SHP77 treated with DMSO at 0.1 percent for 48 hours (cell line): ENCODE measurements at places on chromosomes 13 and 19.

GRCh38 chr19:45446295-45446694 is 21.5 kb upstream of the FOSB start:
- DNase-seq = peak; percentile 2

DNA sequence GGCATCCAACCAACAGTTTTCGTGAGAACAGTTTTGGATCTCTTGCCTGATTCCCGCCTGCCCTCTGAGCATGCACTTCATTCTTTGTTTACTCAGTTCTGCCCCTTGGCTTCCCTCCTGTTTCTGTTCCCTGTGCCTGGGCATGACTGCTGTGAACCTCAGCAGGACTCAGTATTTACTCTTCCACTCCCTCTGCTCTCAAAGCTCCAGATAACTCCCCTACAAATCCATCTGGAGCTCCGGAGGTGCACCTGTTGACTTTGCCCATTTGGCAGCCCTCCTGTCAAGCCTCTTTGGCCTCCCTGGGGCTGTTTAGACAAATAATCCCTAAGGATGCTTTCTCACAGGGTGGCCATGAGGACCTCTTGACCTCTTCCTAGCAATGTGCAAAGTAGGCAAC is 34.2 kb upstream of the ARGLU1 start:
- peak; percentile 38 for DNase-seq

DNA sequence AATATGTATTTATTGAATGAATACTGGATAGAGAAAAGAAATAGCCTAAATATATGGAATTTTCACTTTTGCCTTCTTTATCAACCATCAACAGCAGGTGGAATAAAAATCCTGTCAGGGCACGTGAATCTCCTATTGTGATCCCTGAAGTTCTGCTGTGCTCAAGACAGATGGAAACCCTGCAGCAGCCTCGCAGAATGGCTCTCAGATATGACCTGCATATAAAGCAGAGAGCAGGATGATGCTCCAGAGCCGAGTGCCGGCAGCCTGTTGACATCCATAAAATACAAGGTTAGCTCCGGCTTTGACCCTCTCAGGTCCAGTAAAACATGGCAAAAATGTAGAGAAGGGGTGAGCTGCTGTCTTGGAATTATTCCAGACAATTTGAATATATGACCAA is 659.3 kb downstream of the DIAPH3 start:
- no peak for DNase-seq

DNA sequence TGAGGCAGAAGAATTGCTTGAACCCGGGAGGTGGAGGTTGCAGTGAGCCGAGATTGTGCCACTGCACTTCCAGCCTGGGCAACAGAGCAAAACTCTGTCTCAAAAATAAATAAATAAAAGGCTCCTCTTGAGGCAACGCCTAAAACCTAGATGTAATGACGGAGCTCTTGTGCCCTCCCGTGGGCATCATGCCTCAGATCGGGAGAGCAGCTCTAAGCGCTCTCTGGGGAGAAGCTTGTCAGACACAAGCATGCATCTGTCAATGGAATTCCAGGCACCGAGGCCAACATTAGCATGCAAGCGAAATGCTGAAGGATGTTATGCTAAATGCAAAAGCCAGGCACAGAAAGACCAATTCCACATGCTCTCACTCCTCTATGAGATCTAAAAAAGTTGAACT is 45.6 kb upstream of the MRI1 start:
- DNase-seq = peak; percentile 77

DNA sequence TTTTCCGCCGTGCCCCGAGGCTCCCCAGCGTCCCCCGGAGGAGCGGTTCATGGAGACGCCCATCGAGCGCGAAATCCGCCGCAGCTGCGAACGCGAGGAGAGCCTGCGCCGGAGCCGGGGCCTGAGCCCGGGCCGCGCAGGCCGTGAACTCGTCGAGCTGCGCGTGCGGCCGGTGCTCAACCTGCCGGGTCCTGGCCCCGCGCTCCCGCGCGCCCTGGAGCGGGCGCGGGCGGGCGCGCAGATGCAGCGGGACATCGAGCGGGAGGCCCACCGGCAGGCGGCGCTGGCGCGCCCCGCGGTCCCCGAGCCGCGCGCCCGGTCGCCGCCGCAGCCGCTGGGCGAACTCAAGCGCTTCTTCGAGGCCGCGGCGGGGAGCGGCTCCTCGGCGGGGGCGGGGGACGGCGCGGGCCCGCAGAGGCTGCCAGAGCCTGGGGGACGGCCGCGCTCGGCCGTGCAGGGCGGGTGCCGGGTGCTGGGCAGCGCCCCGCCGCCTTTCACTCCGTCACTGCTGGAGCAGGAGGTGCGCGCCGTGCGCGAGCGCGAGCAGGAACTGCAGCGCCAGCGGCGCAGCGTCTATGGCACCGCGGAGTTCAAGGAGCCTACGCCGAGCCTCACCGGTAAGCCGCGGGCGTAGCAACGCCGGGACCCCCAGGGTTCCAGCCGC is 807 bp downstream of the MISP3 start:
- no peak for DNase-seq
